SK-N-SH (cell line): ENCODE measurements at places on chromosomes 1 and 21. TPM values are rescaled to one million over a fixed set of nuclear protein-coding genes. Genes with fewer than 3 reads are reported as not detected.

Gene REN
- polyA plus RNA-seq = not detected in 2 replicates

Gene ARHGEF16
- polyA plus RNA-seq = 0.10 and 0.18 TPM in 2 replicates

Gene RHBG
- polyA plus RNA-seq = 0.18 TPM in 1 of 2 replicates, not detected in the other

Gene SH3GLB1
- 13.2 and 16.3 TPM in 2 replicates for polyA plus RNA-seq
